ENCODE measurements at places on chromosomes 6 and 20.

- DNase-seq: no peak
These were observed 8.3 kb downstream of the BAK1 start for GRCh38 chr6:33571637-33572316.

DNA sequence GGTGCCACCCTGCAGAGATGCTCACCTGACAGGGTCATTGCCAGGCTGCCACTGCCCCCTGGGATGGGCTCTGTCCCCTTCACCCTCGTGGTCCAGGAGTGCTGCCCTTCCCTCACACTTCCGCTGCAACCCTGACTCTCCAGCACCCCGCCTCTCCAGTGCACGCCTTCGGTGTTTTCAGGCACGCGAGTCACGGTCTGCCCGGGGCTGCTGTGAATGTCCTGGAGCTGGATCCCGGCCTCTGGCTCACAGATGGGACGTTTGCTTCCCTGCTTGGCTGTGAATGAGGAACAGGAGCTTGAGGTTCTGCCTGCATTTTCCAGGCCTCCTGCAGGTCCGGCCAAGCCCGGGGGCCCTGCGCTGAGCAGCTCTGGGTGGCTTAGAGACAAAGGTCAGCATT is 343.4 kb downstream of the SMOC2 start:
- DNase-seq: no peak

DNA sequence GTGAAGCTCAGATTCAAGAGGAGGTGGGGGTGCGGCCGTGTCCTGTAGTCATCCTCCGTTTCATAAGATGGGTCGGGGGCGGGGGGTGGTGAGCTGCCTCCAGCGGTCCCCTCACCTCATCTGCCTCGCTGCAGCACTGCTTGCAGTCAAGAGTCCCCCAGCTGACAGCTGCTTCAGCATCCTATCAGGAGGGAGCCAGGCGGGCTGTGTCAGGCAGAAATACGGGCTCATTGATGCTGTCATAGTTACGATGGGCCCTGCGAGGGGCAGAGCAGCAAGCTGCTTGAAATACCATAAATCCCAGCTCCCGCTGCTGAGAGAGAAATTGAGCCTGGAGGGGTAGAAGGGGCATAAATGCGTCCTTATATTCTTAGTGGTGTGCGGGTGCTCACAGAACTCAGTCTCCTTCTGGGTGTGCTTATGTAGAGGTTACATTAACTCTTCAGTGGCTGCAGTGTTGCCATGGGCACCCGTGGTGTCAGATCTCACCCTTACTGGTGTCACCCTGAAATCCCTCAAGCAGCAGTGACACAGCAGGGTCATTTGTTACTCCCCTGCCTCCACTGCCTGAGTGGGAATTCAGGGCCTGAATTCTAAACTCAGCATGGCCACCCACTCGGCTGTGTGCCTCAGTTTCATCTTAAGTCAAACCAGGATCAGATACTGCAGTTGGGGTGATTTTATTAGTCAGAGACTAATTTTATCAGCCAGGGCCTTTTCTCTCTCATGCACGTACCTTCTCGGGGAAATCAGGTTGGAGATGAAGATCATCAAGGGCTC is 21.8 kb downstream of the CCDC167 start:
- no peak for DNase-seq

DNA sequence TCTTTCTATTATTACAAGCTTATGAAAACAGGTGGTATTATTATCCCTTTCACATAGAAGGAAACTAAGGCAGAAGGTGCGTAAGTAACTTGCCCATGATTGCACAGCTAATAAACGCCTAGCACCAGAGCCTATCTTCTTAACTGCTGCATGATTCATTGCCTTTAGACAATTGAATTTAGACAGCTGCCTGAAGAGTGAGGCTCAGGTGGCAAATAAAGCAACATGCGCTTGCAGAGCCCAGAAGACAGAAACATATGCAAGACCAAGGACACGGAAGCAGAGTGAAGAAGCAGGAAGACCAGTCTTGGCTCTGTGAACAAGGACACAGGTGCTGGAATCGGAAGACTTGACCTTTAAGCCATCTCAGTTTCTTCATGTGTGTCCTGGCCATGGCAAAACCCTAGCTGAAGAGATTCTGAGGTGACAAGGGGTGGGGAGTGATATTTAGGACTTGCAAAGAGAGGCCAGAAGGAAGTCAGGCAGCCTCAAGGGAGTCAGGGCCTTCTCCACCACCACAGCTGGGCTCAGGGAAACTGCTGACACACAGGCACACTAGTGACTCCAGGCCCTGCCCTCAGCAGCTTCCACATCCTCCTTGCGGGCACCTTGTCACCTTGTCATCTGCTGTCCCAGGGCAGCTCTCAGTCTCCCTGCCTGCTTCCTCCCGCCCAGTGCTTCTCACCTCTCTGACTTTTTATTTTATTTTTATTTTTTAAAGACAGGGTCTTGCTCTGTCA is 91.7 kb upstream of the SLC22A16 start:
- no peak for DNase-seq

- no peak for DNase-seq
These were observed 92.6 kb downstream of the KCNB1 start for GRCh38 chr20:49389854-49390253.

DNA sequence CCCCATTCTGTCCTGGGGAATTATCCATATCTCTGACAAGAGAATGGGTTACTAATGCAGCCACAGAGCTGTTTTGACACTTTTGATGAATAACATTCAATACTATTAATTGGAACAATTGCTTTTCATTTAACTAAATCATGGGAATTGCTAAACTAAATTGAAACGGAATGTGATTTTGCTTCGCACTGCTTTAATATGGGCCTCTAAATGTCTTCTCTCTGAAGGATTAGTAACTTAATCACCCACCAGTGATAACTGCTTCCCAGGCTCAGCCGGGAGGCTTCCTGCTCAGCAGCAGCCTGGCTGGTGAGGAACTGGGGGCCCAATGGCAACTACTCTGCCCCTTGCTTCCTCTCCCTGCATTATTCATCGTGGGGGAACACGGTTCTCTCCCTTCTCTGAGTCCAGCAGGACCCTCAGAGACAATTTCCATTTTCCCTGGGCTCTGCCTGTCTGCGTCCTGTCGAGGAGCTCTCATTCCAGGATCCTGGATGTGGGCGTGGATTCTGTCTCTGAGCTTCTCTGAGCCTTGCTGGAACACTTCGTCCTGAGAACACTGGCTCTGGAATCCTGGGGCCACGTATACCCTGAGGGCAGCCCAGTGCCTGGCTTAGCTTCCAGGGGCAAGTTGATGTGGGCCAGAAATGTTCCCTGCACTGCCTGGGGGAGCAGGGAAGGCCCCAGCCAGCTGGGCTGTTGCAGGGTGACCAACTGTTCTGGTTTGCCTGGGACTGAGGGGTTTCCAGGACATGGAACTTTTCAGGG is 308.9 kb downstream of the DHX35 start:
- no peak for DNase-seq

DNA sequence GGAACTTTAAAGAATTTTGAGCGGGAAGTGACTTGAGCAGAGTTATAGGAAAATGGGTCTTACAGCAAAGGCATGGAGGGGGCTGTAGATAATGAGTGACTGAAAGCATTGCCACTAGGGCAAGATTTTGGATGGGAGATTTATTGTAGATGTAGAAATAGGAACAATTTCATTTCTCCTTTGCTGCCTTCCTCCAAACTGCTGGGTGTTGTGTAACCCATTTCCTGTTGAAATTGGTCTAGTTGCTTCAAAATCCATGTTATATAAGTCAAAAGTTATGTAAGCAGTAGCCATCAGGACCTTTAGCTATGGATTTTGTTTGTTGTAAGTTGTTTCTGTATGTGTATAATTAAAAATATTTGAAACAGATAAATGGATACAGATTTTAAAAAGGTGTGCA is 11.1 kb downstream of the YWHAB start:
- no peak for DNase-seq

DNA sequence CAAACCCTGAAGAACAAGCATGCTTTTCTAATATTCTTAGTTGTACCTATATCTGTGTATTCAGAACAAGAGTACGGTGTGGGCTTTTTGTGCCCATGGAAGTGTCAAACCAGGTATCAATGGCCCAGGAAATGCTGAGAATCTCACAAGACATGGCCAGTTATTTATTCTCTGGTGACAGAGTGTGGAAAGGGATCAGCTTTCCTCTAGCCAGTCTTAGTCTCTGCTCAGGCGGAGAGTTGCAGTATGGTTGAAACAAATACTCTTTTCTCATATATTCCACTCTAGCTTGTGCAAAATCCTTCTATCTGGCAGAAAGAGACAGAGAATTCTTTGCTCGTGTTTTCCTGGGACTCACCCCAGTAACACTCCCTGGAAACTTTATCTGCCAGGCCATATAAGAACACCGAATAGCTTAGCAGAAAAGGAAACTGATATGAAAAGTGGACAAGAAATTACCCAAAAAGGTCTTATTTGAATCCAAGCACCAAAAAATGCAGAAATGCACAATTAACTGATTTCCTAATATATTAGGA is 173.3 kb upstream of the RSPO3 start:
- DNase-seq: no peak

DNA sequence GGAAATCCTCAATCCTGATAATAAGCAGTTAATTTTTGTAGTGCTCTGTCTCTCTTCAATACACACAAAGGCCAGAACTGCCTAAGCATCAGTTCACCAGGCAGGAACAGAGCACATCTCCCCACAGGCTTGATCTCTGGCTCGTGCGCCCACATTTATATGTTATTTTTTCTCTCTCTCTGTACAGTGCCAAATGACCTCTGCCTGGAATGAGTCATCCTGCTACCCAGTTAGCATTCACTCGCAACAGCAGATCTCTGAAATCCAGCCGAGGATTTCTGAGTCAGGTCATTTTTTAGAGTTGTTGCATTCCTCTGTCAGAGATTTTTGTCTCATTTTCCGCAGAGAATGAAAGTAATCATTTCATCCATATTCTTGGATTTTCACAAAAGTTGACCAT is 107.1 kb downstream of the COL12A1 start:
- DNase-seq: no peak

- DNase-seq: no peak
These were observed 170.5 kb upstream of the TSHZ2 start for GRCh38 chr20:52801628-52802006.

GRCh38 chr6:34536251-34536958 is 19.7 kb downstream of the SPDEF start:
- DNase-seq: peak; percentile 14

DNA sequence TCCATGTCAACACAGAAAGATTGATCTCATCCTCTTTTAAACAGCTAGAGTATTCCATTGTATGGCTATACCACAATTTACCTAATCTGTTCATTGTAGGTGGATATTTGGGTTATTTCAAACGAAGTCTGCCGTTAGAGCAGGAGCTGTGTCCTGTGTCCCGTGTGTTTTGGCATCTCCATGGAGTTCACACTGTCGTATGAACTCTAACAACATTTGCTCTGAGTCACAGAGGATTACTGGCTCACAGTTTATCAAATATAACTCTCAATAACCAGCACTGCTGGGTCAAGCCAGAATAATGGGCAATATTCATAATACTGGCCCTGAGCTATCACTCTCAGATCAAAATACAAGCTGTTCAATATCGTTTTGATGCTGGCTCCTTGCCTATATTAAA is 16.4 kb downstream of the TRAM2 start:
- DNase-seq: no peak

- no peak for DNase-seq
These were observed 110.6 kb downstream of the MAP7 start for GRCh38 chr6:136439514-136440190.

- no peak for DNase-seq
These were observed 32.7 kb downstream of the COL20A1 start for GRCh38 chr20:63325554-63326313.

DNA sequence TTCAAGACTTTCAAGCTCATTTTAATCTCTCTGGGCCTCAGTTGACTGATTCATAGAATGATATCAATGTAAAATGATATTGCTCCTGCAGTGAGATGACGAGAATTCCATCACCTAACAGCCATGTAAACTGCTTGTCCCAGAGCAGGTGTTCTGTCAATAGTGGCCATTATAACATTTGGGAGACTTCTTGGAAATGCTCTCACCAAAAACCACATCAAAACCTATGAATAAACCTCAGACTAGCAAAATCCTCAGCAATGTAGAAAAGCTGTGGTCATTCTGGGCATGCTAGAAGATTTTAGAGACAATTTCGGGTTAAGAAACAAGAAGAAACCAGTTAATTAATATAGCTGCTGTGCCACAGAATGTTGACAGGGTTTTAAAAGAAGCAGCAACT is 225.4 kb downstream of the FRK start:
- DNase-seq: no peak

DNA sequence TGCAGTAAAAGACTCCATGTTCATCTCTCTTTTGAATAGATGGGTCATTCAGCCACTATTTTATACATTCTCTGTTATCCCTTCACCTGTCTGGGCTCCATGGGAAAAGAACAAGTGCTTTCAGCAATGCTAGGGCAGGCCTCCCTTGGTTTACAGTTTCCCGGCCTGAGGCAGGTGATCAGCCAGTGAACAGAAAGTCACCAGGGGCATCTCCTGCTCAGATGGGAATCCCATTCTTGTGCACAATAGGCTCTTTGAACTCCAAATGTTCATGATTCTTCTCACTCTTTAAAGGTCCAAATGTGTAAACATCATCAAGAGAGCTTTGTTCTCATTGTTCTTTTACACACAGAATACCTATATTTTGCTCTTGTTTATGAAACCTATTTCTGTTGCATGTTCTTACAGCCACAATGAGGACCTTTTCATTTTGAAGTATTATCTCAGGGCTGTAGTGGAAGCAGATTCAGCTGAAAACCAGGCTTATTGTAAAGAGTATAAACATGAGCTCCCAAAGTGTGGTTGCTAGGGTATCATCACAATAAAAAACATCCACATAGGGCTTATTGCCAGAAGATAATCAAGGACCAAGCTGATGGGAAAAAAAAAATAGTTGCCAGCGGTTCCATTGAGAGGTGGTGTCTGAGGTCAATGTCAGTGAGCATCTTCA is 267.1 kb upstream of the SGK1 start:
- DNase-seq: no peak

- no peak for DNase-seq
These were observed 92.5 kb upstream of the AKAP12 start for GRCh38 chr6:151147118-151147832.

GRCh38 chr6:33854572-33855030 is 50.8 kb upstream of the MLN start:
- no peak for DNase-seq

All from nucleus accumbens (tissue), 56 donors.